ENCODE measurements at places on chromosomes 5 and 9.

DNA sequence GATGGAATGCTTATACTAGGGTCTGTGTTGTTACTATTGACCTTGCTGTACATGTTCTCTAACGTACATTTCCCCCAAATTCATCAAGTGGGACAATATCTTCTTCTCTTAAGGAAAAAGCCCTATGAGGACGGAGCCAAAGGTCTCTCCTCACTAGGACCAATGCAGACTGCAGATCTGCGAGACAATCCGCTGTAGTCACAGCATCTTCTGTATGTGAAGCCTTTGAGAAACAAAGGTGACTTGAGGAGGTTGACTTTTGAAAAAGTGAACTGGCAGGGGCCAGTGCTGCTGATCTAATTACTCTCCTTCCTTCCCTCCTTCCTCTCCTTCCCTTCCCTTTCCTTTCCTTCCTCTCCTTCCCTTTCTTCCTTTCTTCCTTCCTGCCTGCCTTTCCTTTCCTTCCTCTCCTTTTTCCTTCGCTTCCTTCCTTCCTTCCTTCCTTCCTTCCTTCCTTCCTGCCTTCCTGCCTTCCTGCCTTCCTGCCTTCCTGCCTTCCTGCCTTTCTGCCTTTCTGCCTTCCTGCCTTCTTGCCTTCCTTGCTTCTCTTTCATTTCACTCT lies 71.1 kb upstream of the BASP1 start:
- DNase-seq: no peak

- no peak for DNase-seq
Observed at GRCh38 chr9:110933350-110934001, 104.8 kb downstream of the LPAR1 start.

- DNase-seq: no peak
Observed at GRCh38 chr5:68011801-68012200, 203.8 kb upstream of the PIK3R1 start.

- DNase-seq: no peak
Observed at GRCh38 chr5:109788596-109788995, 98.9 kb downstream of the MAN2A1 start.

DNA sequence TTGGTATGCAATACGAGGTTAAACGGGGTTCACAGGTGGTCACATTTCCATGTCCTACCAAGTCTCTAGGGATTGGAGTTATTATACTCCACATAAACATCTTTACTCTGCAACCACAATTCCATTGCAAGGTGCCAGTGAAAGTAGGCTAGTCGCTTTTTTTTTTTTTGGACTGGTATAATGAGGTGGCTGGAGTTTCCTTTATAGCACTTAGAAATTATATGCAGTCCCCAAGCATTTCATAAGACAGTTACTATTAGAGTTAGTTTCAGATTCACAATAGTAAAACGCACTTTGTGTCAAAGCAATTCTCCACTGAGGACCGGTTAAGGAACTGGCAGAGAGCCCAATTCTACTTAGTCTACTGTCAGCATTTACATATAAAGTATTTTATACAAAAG lies 1.4 kb downstream of the MEF2C start:
- DNase-seq: no peak

DNA sequence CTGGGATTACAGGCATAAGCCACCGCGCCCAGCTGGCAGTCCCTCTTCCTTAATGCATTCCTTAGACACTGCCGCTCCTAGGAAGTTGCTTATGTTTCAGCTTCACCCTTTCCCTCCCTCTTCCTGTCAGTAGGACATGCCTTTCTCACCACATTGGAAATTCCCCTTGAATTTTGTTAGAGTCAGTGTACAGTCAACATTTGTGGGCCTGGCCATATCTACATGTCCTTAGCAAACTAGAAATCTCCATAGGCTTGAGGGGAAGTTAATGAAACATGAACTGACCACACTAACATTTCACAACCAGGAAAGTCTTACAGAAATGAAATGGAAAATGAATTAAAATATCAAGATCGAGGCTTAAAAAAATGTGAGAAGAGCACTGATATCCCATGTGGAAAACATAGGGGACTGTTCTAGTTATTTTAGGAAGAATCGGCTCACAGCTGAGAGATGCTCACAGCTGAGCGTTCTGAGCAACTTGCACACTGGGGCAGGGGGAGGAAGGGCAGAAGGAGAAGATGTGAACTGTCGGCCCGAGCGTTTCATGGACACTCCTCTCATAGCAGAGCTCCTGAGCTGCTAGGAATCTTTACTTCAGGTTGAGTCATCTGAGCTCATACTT lies 21.1 kb upstream of the LVRN start:
- no peak for DNase-seq

GRCh38 chr5:138391859-138392386 lies 39.4 kb downstream of the KDM3B start:
- no peak for DNase-seq

DNA sequence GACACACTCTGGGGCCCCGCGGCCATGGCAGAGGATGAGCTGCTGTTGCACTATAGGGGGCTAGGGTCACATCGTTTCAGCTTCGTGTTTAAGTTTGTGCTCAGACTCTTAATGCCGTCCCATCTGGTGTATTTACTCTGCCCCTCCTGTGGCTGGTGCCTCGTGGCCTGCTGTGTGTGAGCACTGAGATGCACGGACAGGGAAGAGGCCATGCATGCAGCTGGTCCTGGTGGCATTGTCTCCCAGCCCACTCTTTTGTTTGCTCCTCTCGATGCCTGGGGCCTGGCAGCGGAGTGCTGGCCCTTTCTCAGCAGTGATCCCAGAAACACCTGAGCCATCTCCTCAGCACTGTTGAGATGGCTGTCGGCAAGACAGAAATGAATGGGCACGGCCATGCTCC lies 30.0 kb upstream of the PHF2 start:
- no peak for DNase-seq

- DNase-seq: no peak
Observed at GRCh38 chr9:133142684-133143622, 20.8 kb downstream of the GBGT1 start.

GRCh38 chr9:89483592-89484474 lies 14.1 kb downstream of the SEMA4D start:
- DNase-seq: no peak

DNA sequence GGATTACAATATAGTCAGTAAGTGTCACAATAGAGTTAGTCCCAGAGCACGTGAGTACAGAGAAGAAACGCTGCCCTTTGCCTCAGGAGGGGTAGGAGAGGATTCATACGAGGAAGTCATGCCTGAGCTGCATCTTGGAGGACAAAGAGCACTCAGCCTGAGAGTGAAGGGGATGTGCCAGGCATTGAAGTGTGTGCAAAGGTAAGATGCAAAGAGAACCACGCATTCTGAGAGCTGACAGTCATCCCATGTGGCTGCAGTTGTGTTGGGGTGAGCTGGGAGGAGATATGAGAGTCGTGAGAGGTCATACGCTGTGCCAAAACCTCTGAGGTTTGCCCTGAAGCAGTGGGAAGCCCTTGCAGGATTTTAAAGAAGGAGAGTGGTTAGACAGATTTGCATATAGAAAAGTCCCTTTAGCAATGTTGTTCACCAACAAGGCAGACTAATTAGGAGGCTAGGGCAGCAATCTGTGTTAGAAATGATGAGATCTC lies 97.5 kb downstream of the PIP5K1B start:
- no peak for DNase-seq

Measured in ureter (tissue), 1 donor.